ENCODE measurements at places on chromosomes 12 and 14.

DNA sequence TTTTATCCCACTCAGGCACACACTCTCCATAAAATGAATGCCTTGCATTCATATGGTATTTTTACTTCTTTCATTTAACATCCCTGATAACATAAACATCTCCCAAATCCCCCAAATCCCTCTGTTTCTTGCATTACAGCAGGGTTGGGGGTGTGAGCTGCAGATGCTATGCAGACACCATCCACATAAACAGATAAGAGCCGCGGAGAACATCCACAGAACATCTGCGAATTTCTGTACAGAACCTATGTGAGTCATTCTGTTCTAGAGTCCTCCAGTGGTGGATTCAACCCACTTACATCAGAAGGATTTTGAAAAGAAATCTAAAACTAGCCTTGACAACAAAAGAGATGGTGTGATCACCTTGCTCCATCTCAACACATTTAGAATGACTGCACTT lies 20.3 kb downstream of the FBLN5 start:
- DNase-seq, result no peak

GRCh38 chr12:101573743-101574142 lies 21.0 kb upstream of the MYBPC1 start:
- no peak for DNase-seq

DNA sequence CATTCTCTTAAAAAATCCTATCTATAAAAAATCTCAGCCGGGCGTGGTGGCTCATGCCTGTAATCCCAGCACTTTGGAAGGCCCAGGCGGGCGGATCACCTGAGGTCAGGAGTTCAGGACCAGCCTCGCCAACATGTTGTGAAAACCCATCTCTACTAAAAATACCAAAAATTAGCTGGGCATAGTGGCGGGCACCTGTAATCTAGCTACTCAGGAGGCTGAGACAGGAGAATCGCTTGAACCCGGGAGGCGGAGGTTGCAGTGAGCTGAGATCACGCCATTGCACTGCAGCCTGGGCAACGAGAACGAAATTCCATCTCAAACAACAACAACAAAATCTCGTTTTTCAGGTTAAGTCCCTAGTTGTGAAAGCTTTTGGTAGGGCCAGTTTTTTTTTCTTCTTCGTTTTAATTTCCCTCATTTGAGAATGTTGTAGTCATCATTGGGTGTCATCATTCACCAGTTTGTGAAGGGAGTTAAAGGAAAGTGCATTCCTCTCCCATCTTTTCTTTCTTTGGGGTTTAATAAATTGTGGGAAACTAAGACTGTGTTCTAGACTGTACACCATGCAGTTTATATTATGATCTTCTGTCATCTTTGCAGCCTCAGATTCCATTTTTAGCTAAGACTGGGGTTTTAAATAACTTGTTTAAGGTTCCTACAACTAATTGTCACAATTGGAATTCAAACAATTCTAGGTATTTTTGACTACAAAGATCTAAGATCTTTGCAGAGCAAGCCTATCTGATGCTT lies 23.9 kb downstream of the MDM2 start:
- DNase-seq, result no peak

- DNase-seq, result no peak
Measured at GRCh38 chr12:87344699-87345098, 684.5 kb downstream of the C12orf50 start.

DNA sequence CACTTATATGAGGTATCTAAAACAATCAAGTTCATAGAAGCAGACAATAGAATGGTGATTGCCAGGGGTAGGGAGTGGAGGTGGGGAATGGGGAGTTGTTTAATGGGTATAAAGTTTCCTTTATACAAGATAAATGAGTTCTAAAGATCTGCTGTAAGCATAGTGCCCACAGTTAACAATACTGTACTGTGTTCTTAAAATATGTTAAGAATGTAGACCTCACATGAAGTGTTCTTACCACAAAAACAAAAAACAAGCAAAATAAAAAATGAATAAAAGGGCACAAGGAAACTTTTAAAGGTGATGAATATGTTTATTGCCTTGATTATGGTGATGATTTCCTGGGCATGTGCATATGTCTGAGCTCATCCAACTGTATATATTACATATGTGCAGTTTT lies 211.8 kb downstream of the MSRB3 start:
- DNase-seq, result no peak

- peak; percentile 31 for DNase-seq
Measured at GRCh38 chr14:92040431-92041051, 682 bp upstream of the TRIP11 start.

- DNase-seq, result no peak
Measured at GRCh38 chr12:91394903-91395302, 212.3 kb upstream of the DCN start.

- no peak for DNase-seq
Measured at GRCh38 chr14:98893675-98894074, 378.3 kb downstream of the BCL11B start.

DNA sequence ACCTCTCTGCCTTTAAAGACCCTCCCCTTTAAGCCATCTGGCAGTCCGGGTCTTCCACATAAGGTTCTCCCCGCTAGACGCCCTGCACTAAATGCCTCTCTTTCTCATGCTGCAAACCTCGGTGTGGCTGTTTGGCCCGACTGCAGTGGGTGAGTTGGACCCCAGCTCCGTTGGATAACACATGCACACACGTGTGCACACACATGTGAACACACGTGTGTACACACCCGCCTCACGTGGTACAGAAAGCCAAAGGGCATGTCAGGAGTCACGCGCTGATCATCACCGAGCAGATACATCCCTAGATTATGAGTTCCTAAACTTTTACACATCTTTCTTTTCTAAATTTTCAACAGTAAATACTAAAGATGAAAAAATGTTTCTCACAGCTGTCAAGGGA lies 68.3 kb downstream of the RIMBP2 start:
- DNase-seq, result no peak

DNA sequence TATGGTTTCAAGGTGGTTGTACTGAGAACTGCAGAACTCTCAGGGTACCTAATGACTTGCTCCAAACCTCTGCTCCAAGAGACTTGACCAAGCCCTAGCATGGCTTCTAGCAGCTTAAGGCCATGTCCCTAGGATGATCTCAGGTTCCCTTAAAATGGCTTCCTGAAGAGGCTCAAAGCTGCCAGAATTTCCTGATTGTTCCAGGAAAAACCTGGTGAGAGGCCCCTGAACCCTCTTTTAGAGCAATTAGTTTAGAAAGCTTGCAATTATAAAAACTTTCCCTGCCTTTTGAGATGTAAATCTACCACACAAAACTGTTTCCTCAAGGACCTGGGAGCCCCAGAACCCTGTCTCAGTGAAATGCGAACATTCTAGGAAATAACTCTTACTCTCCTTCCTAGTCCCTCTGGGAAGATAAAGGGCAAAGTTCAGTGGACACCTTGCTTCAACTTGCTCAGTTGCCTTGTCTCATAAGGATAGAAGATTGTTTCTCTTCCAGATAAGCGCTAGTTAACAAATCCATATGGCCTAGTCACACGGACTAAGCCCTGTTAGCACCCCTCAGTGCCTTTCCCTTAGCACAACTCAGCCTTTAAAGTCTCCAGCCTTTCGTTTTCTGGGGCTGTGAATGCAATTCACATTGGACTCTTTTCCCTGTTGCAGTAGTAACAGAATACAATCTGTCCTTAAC lies 2.5 kb downstream of the CMAS start:
- no peak for DNase-seq

DNA sequence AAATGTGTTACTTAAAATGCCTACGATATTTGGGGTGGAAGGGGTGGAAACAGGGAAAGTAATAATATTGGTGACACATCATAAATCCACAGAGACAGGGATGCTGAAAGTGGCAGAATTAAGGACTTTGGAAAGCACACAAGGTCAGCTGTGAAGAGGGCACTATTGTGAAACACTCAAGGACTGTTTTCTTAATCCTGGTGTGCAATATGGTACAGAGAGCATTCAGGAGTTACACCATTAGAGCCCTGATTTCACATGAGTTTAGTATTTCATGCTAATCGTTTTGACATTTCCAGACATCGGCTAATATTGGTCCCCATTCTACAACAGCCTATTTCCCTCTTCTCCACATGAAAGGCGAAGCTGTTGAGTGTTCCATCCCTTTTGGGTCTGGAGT lies 219.2 kb downstream of the MSRB3 start:
- no peak for DNase-seq

DNA sequence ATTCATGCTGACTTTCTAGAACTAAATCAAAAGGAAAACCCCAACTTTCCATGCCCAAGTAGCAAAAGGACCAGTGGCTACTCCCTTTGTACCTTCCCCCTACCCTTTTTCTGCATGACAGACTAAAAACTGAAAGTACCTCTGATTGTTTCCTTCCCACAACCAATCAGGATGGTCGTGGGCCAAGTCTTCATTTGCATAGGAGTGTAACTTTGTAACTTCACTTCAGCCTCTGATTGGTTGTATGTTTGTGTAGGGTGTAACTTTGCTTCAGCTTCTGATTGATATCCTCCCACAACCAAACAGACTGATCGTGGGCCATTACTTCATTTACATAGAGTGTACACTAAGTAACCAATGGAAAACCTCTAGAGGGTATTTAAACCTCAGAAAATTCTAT lies 96.5 kb downstream of the DENND5B start:
- DNase-seq, result no peak

GRCh38 chr14:84251411-84252115 lies 1278.4 kb upstream of the FLRT2 start:
- DNase-seq, result no peak

DNA sequence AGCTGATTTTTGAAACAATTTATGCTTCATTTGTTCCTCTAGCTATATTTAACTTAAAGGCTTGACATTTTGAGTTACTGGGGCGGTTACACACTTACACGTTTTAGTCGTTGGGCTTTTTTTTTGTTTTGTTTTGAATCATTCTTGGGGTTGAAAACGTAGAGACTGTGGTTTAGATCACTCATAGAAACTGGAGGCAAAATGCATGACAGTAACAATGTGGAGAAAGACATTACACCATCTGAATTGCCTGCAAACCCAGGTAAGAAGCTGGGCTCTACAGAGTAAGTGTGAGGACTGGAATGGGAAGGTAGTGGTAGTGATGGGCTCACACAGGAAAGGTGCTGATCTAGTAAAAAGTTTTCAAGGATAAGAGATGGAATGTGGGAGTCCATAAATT lies at the start of gene CLEC2D:
Gene CLEC2D, plus strand, starts transcription at position 180 of the 400 bp plus-strand sequence. Its CDS starts 22 bp downstream, at position 202.
- DNase-seq, result no peak

DNA sequence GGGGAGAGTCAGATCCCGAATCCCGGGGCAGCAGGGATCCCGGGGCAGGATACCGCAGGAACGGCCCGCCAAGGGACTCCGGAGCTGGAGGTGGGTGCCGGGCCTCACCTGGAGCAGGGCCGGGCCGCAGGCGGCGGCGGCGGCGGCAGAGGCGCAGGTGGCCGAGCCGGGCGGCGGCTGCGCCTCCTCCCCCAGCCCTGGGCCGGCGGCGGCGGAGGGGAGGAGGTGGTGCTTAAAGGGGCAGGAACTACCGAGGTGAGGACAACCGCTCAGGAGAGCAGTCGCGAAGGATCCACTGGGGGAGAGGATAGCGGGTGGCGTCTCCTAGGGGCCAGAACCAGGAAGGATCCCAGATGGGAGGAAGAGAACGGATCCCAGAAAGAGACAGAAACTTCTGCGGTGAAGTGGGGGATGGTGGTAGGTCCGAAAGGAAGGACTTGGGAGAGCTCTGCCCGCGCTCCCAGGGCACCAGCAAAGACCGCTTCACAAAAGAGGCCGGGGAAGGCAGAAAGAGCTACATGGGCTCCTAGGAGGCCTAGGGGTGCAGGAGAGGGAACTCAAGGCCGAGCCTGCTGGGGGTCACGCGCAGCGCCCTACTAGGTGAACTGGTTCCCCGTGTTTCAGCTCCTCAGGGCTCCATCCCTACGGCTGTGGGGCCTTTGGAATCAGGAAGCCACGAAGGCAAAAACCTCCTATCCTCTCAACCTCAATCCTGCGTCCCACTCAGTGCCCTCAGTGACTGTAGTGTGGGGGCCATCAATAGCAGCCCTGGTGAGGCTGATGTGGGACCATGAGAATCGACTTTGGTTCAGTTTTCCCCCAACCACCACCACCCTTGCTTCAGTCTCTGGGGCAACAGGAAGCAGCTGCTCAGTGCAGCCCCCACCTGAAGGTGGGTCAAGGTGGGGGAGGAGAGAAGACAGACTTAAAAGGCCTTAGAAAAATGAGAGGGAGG lies 5.0 kb upstream of the BAZ2A start:
- peak; percentile 74 for DNase-seq

GRCh38 chr12:114684098-114684869 lies at the start of gene TBX3:
Gene TBX3 (minus strand): TSS chr12:114684175. CDS start chr12:114683200, 975 bp downstream.
- DNase-seq, result peak; percentile 97

DNA sequence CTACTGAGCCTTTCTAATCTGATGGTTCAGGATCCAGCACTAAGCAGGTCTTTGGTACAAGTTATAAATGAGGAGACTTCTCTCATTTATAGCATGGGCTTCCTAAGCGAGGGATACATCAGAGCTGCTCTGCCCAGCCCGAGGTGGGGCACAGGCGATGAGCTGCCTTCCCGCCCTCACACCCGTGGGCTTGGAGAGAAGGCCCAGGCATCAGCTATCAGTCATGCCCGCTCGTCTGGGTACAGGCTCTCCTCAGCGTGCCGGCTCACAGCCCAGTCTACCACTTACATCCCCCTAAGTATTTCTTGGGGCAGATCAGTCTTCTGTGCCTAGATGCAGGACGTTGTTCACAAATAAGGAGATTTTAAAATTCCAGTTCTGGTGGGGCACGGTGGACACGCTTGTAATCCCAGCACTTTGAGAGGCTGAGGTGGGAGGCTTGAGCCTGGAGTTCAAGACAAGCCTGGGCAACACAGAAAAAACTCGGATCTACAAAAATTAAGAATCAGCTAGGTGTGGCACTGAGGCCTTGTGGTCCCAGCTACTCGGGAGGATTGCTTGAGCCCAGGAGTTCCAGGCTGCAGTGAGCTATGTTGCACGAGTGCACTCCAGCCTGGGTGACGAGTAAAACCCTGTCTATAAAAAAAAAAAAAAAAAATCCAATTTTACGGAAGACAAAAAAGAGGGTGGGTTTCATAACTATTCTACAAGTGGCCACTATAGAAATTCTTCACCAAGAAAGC lies 57.0 kb downstream of the CCDC88C start:
- no peak for DNase-seq

DNA sequence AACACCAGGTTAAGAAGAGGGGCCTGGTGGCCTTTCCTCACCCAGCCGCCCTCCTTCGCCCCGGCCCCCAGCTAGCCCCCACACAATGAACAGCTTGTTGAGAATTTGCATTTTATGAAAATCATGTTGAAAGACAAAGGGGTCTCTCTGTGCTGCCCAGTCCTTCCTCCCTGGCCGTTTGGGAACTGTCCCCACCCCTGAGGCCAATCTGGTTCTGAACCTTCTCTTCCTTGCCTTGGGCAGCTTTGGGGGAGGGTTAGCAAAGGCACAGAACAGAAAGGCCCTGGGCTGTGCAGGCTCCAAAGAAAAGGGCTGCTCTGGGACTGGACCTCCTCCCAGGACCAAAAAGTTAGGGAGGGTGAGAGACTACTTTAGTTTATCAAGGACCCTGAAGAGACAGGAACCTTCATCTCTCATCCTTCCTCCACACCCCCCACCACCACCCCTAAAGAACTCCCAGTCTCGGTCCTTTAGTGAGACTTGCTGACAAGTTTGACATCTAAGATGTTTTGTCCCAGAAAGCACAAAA lies 1.3 kb downstream of the TAMALIN start:
- no peak for DNase-seq

- no peak for DNase-seq
Measured at GRCh38 chr12:19239102-19239501, 109.6 kb downstream of the PLEKHA5 start.

- DNase-seq, result peak; percentile 67
Measured at GRCh38 chr12:57887631-57888408, 41.3 kb upstream of the CTDSP2 start.

GRCh38 chr14:85958069-85958468 lies 428.1 kb downstream of the FLRT2 start:
- no peak for DNase-seq
